ENCODE measurements at places on chromosomes 6 and 20.

DNA sequence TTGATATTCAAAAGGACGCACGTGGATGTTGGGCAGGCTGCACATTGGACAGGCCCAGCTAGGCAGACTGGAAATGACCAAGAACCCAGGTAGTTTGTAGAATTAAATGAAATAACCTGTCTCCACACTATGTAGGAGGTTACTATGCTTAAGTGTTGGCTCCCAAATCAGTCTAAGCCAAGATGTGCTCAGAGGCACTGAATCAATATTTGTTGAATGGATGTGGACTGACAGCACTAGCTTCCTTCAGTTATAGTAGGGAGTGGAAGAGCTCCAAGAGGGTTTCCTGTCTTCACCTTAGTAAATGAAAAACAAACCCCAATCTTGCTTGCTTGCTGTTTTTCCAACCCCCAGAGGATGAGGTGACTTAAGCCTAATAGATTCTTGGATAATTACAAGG is 180.5 kb downstream of the JARID2 start:
- no peak for DNase-seq

- DNase-seq, result no peak
Measured at GRCh38 chr20:10970109-10970508, 296.3 kb upstream of the JAG1 start.

- no peak for DNase-seq
Measured at GRCh38 chr6:11185204-11185842, 47.1 kb downstream of the NEDD9 start.

DNA sequence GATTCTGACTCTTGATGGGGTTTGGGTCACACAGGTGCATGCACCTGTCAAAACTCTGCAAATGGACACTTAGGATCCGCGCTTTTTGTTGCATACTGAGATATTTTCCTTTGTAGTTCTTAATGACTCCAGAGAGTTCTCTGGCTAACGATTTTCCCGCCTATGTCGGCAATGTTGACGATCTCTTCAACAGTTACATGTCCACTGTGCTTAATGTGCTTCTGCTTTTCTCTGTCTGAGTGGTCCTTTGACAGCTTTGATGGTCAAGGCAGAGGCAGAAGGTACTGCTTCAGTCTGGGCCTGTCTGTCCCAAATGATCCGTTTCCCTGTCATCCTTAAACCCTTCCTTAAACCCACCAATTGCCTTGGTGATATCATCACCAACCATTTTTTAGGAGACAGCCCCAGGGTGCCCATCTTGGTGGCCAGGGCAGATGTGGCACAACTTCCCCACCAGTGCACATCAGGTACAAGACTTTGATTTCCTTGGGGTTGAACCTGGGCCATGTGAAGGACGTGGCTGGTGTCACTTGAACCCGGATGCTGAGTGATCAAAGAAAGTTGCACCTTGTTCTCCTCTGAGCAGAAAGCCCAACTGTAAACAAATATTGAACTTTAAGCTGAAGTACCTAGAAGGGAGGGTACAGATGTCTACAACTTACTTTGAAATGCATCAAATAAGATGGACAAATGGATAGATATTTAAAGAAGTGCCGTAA is 10.7 kb upstream of the BPIFB1 start:
- DNase-seq, result no peak

DNA sequence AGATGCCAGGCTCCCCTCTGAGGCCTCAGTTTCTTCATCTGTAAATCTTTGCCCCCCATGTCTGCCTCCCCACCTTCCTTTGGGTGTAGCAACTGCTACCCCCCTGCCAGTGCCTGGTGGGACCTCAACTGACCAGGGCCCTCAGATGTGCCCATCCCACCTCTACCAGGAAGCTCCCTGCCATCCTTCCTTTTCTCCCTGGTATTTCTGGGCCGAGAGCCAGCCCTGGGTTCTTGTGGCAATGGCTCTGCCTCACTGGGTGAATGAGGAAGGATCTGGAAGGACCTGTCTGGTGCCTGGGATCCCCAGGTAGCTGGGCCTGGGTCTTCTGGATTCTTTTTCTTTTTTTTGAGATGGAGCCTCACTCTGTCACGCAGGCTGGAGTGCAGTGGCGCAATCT is 141.1 kb upstream of the RNF24 start:
- DNase-seq, result no peak

GRCh38 chr6:22647719-22648118 is 78.4 kb downstream of the HDGFL1 start:
- DNase-seq, result no peak

DNA sequence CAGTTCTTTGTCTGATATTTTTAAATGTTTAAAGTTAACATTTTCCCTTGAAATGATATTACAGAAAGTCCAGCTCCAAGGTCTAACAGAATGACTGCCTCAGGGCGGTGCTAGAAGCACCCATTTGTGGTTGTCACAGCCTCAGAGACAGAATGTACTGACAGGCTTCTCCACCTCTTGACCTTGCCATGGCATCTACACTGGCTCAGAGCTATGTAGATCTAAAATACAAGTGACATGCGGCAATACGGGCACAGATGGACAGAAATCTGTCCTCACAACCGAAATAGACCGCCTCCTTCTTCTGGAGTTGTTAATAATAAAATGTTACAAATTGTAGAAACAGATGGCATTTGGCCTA is 167.2 kb upstream of the THEMIS start:
- no peak for DNase-seq

GRCh38 chr6:144922120-144922722 is 637.1 kb downstream of the UTRN start:
- no peak for DNase-seq

DNA sequence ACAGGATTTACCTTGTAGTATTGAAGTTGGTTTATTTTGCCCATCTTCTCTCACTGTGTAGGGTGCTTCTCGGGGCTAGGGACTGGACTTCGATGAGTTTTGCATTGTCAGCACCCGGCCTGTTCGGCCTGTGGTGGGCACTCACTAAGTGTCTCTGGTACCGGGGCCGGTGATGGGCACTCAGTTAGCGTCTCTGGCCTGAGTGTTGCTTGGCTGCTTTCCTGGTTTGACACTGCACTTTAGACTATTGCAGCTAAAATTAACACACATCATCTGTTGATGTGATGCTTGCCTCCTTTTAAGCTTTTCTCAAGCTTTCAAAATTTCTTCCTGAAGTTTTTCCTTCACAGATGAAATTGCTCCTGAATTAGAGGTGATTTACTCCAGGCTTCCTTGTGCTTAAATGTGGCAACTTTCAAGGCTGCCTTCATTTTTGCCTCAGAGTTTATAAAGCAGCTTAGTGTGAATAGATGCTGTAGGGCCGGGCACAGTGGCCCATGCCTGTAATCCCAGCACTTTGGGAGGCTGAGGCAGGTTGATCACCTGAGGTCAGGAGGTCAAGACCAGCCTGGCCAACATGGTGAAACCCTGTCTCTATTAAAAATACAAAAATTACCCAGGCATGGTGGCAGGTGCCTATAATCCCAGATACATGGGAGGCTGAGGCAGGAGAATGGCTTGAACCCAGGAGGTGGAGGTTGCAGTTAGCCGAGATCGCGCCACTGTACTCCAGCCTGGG is 41.7 kb upstream of the TULP4 start:
- DNase-seq, result no peak

DNA sequence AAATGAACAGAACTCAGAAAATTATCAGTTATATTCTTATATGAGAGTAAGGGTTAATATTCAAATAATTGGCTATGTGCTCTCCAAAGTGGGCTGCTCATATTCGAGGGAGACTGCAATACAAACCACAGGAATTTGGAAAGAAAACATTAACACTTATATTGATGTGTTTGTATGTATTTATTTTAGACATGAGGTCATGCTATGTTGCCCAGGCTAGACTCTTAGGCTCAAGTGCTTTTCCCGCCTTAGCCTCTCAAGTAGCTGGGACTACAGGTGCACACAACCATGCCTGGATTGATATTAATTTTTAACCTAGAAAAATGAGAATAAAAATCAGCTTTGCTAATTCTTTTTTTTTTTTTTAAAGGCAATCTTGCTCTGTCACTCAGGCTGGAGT is 35.0 kb downstream of the BTBD9 start:
- DNase-seq, result no peak

DNA sequence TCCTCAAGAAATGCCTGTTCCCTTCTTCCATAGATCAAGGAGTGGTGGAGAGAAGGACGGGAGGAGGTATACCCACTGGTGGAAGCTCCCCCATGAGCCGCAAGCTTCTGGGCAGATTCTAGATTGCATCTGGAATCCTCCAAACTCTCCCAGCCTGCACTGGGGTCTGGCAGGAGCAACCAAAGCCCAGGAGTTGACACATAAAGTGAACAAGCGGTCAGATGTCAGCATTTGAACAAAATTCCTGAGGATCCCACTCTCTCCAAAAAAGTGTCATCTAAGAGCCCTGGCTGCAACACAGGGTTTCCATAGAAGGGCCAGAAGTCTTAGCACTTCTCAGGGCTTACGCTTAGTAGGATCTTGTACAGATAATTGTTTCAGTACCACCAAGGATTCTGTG is 88.2 kb downstream of the KCNB1 start:
- no peak for DNase-seq

DNA sequence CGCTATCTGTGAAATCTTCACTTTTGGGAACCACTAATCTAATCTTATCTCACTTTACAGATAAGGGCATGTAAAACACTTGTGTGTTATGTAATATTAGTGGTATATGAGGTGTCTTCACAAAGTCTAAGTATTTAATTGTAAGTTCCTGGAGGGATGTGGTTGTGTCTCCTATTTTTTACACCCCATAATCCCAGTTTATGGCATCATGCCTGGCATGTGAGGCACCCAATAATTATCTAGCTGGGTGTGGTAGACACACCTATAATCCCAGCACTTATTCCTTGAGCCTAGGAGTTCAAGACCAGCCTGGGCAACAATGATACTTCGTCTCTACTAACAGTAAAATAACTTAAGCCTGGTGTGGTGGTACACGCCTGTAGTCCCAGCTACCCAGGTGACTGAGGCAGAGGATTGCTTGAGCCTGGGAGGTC is 16.5 kb upstream of the TBCC start:
- DNase-seq, result no peak

DNA sequence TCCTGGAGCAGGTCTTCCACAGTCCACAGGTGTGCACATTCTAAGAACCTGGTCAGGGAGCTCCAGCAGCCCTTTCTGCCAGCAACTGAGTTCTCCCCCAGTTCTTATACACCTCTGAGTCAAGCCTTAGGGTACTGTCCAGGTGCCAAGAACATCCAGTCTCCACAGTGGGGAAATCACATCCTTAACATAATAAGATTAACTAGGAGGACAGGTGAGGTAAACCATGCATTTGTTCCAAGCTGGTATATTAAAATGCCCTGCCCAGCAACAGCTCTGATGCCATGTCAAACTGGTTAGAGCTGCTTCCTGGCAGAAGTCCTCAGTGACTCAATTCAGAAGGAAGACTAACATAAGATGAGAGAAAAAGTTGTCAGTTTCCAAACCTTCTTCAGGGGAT is 303.9 kb upstream of the SGK1 start:
- no peak for DNase-seq

- no peak for DNase-seq
Measured at GRCh38 chr6:56572788-56573471, 69.8 kb downstream of the DST start.

DNA sequence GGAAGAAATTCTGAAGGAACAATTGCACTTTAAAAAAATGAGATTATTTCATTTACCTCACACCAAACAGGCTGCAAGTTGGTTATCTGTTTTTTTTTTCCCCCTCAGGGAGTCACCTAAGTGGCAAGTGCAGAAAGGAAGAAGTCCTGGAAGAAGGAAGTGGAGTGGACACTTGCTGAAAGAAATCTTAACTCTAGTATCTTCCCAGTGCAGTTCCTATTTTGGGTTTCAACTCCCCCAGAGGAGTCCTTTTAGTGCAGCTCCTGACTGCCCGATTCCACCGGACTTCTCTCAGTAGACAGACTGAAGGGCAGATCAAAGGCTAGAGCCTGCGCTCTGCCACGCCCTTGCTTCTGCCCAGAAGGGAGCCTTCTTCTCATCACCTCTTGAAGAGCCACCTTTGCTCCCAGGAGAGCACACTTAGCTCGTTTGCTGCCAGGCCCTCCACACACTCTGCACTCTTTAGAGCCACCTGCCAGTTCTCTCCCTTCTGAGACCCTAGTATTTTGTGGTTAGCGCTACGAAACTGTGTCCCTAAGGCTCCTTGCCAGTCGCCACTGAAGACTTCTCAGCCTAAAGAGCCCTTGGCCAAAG is 4.9 kb downstream of the MTCL3 start:
- no peak for DNase-seq

GRCh38 chr20:51354191-51354768 is 188.2 kb downstream of the NFATC2 start:
- DNase-seq, result no peak

DNA sequence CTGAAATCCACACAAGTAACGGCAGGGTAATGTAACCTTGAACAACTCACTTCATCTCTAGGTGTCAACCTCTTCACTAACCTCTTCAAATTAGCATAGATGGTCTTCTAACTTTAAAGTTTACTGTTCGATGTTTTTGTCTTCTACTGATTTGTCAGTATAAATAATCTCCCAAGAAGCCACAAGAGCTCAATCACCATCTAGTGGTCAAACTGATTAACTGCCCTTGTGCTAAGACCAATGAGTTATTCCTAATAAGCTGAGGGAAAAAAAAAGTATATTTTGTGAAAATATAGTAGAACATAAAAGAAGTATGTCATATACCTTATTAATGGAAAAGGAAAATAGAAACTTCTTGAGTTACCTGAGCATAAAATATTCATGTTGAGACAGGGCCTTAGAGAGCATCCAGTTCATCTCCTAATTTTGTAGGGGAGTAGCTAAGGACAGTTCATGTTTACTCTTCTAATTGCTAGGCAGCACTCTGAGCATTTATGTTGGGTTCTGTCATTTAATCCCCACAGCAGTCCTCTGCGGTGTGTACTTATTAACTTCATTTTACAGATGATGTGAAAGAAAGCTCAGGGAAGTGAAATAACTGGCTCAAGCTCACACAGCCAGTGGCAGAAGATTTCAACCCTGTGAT is 317.1 kb downstream of the ESR1 start:
- DNase-seq, result no peak

GRCh38 chr6:52022675-52023074 is 64.7 kb downstream of the PKHD1 start:
- DNase-seq, result no peak

- DNase-seq, result no peak
Measured at GRCh38 chr20:49964964-49965780, 17.6 kb upstream of the SNAI1 start.
